A549 treated with CpdA at 1 μM for 4 hours (cell line): ENCODE measurements at places on chromosomes 5 and 9. TPM values are rescaled to one million over a fixed set of nuclear protein-coding genes. Genes with fewer than 3 reads are reported as not detected.

Gene ISL1
- 0.09 TPM in 1 of 5 replicates, not detected in the others for total RNA-seq

Gene LTC4S
- 0.16 TPM in 1 of 5 replicates, not detected in the others for total RNA-seq

Gene CCL28
- 0.14 to 0.29 TPM (median 0.20 TPM) in 5 replicates for total RNA-seq

Gene F2RL2
- 4.9 to 6.8 TPM (median 5.4 TPM) in 5 replicates for total RNA-seq

Gene TLR4
- 0.06 to 0.34 TPM (median 0.10 TPM) in 5 replicates for total RNA-seq

Gene OR1J2
- 0.06 to 0.15 TPM in 2 of 5 replicates, not detected in the others for total RNA-seq

Gene ZNF608
- 0.33 to 0.44 TPM (median 0.37 TPM) in 5 replicates for total RNA-seq

Gene SECISBP2
- total RNA-seq, result 18.7 to 21.0 TPM (median 19.1 TPM) in 5 replicates
